ENCODE measurements at places on chromosomes 5 and 9. TPM values are rescaled to one million over a fixed set of nuclear protein-coding genes. Genes with fewer than 3 reads are reported as not detected.

Gene NSA2
- total RNA-seq: 37.8 TPM

- H3K36me3 ChIP-seq: peaks cover 13% of the 10 kb centered on the region
- DNase-seq: no peak
- no peaks in the 10 kb centered on the region for H3K4me1 ChIP-seq
Measured at GRCh38 chr9:128809831-128810230, 8.5 kb upstream of the ENDOG start.

DNA sequence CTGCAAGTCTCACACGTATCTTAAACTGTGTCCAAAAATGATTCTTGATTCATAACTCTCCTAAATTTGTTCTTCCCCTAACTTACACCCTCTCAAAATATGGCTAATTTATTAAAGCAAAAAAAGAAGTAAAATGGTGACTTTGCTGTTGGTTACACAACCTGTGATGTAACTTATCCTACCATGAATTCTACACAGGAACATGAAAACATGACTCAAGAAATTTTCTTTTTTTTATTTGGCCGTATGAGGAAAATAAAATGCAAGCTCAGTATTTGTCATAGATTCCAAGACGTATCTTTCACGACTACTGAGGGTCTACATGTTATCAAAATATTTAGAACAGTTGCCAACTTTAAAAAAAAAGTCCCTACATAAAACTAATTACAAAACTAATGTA is 9.2 kb downstream of the LIFR start:
- H3K27ac ChIP-seq: no peak overlapping the region
- DNase-seq: no peak
- no peaks in the 10 kb centered on the region for H3K27me3 ChIP-seq

Gene GADD45G
- 1.5 TPM for total RNA-seq

DNA sequence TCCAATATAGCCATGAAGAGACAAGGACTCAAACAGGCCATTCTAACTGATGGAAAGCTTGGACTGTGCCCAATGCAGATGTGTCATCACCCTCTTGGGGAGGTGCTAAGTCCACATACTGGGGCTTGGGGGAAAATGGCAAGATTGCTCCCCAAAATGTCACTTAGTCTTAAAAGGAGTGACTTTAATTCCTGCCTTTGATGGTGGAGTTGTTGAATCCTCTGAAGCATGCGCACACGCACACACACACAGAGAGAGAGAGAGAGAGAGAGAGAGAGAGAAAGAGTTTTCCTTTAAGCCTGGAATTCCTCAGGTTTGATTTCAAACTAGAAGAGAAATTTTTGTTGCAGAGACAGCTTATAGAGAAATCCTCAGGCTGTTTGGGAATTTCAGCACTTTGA is 161.9 kb upstream of the GAS1 start:
- H3K4me1 ChIP-seq: peaks cover 76% of the 10 kb centered on the region
- H3K4me3 ChIP-seq: no peak overlapping the region
- no peaks in the 10 kb centered on the region for H3K27me3 ChIP-seq
- peak overlapping the region; percentile 91 for H3K27ac ChIP-seq

Gene DTWD2
- 10.5 TPM for total RNA-seq

- peaks cover 3% of the 10 kb centered on the region for H3K27me3 ChIP-seq
- H3K4me1 ChIP-seq: peaks cover 16% of the 10 kb centered on the region
- H3K36me3 ChIP-seq: peaks cover 6% of the 10 kb centered on the region
- H3K4me3 ChIP-seq: peak overlapping the region; percentile 68
- DNase-seq: no peak
Measured at GRCh38 chr5:10627160-10627701, 63.4 kb downstream of the ANKRD33B start.

GRCh38 chr5:88287846-88288527 is 19.3 kb upstream of the TMEM161B start:
- H3K27ac ChIP-seq: no peak overlapping the region
- no peaks in the 10 kb centered on the region for H3K4me1 ChIP-seq
- no peak overlapping the region for H3K4me3 ChIP-seq
- no peak for DNase-seq

DNA sequence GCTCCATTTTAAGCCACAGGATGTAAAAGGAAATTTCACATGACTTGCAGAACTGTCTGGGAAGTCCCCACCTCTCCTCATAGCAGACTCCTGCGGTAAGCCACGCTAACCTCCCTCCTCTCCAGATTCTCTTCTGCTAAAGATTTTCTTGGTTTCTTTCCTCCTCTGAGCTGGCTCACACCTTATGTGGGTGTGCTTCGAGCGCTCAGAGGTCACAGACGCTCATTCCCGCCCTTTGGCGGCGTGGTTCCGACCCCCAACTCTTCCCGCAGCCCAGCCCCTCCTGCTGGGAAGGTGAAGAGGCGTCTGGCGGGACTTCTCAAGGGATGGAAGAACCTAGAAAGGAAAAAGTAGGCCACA is 32.9 kb upstream of the CDK20 start:
- no peaks in the 10 kb centered on the region for H3K27me3 ChIP-seq
- no peak for DNase-seq
- no peak overlapping the region for H3K4me3 ChIP-seq

DNA sequence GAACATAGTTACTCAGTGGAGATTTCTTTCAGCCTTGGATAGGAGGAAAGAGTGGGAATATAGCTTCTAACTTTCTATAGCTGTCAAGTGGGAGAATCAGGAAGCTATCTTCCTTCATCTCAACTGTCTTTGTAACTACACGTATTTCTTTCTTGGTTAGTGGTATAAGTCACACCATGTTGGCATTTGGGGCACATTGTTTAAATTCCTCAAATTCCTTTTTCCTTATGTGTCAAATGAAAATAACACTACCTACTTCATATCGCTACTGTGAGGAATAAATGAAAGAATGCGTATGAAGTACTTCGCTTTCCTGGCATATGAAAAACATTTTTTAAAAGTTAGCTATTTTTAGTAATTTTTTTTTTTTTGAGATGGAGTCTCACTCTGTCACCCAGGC is 1082.5 kb upstream of the WWC1 start:
- H3K36me3 ChIP-seq: peaks cover 2% of the 10 kb centered on the region
- peaks cover 40% of the 10 kb centered on the region for H3K4me1 ChIP-seq
- H3K4me3 ChIP-seq: no peak overlapping the region
- H3K27me3 ChIP-seq: no peaks in the 10 kb centered on the region
- DNase-seq: no peak
- peak overlapping the region; percentile 75 for H3K27ac ChIP-seq

GRCh38 chr5:137333475-137333874 is 165.7 kb downstream of the SPOCK1 start:
- no peak overlapping the region for H3K4me3 ChIP-seq
- H3K27me3 ChIP-seq: no peaks in the 10 kb centered on the region
- no peak for DNase-seq
- H3K27ac ChIP-seq: no peak overlapping the region
- no peaks in the 10 kb centered on the region for H3K36me3 ChIP-seq
- H3K4me1 ChIP-seq: peaks cover 9% of the 10 kb centered on the region

DNA sequence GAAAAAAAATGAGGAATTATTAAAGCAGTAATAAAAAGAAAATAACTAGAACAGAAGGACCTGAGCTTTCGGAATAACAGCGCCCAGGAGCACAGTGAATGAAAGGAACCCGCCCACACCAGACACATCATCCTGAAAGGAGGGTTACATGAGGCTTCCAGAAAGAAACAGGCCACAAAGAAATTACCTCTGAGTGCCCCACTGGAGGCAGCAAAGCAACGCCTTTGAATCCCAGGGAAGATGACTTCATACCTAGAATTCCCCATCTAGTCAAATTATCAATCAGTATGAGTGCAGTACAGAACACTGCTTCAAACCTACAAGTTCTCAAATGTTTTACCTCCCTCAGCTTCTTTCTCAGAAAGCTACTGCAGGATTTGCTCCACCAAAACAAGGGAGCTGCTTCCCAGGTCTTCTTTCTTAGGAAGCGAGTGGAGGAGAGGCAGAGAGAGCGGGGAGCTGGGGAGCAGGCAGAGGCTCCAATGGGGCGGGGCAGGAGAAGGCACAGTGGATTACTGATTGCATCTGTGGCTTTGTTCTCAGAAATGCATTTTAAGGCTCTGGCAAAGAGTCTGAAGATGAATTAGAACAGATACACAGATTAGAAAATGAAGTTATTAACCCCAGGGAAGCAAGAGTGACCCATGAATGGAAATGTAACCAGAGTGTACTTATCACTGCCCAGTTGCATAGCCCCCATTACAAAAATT is 87.1 kb downstream of the SEMA4D start:
- H3K4me1 ChIP-seq: peaks cover 17% of the 10 kb centered on the region
- peaks cover 2% of the 10 kb centered on the region for H3K36me3 ChIP-seq
- no peak overlapping the region for H3K4me3 ChIP-seq
- H3K27ac ChIP-seq: no peak overlapping the region

Gene PCDHGA4
- total RNA-seq: 0.72 TPM

Gene SMC2
- 9.4 TPM for total RNA-seq

Gene TEX48
- not detected for total RNA-seq

GRCh38 chr9:16575142-16575985 is 295.1 kb downstream of the BNC2 start:
- peaks cover 42% of the 10 kb centered on the region for H3K4me1 ChIP-seq
- H3K36me3 ChIP-seq: no peaks in the 10 kb centered on the region
- no peak overlapping the region for H3K27ac ChIP-seq
- no peak for DNase-seq
- H3K4me3 ChIP-seq: no peak overlapping the region

Gene PCDHGA1
- total RNA-seq: 0.10 TPM

DNA sequence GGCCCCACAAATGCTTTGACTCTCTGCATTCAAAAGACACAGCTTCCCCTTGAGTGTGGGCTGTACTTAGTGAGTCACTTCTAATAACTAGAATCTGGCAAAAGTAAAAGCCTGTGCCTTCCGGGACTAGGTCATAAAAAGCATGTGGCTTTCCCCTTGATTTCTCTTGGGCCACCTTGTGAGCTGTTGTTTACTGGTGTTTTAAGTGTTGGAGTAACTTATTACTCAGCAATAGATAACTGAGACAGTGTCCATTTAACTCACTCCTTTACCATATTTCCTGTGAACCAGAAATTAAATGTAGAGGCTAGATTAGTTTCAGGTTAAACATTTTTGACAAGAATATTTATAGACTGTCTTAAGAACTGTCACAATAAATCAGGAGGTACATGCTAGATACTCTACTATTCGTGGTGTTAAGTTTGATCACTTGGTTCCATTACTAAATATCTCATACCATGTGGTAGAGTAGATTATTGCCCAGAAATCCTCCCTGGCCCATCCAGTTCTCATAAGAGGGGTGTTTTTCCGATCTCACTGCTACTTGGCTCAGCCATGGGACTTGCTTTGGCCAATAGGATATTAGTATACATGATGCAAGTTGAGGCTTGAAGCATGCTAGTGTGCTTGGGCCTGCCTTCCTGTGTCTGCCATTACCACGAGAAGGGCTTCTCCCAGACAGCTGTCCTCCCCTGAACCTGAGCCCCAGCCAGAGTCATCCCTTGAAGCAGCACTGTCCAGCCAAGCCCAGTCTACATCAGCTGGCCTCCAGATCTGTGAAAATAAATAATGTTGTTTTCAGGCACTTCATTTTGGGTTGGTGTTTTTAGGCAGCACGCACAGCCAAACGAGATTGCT is 10.4 kb upstream of the CMBL start:
- H3K4me3 ChIP-seq: no peak overlapping the region
- no peaks in the 10 kb centered on the region for H3K4me1 ChIP-seq
- no peaks in the 10 kb centered on the region for H3K27me3 ChIP-seq

DNA sequence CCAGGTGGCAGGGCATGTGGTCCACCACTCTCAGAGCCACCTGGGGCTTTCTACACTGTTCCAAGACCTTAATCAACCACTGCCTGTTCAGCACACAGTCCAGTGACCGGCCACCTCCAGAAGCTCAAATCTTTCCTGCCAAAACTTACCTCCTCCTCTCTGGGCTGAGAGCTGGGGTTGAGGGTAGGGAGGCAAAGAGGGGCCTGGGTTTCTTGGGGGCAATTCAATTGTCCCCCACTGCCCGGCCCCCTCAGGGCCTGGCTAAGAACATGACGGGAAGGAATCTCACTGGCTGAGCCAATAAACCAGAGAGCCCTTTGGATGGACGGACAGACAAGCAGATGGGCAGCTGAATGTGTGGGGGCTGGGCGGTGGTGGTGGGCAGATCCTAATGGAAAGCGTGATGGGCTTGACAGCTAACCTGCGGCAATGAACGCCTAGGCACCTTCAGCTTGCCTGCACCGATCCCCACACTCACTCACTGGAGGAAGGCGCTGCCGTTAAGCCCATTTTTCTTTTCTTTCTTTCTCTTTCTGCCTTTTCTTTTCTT is 5.4 kb downstream of the NR5A1 start:
- no peak overlapping the region for H3K27ac ChIP-seq
- peaks cover 44% of the 10 kb centered on the region for H3K27me3 ChIP-seq

Gene CD14
- total RNA-seq: not detected

Gene LCN12
- not detected for total RNA-seq

DNA sequence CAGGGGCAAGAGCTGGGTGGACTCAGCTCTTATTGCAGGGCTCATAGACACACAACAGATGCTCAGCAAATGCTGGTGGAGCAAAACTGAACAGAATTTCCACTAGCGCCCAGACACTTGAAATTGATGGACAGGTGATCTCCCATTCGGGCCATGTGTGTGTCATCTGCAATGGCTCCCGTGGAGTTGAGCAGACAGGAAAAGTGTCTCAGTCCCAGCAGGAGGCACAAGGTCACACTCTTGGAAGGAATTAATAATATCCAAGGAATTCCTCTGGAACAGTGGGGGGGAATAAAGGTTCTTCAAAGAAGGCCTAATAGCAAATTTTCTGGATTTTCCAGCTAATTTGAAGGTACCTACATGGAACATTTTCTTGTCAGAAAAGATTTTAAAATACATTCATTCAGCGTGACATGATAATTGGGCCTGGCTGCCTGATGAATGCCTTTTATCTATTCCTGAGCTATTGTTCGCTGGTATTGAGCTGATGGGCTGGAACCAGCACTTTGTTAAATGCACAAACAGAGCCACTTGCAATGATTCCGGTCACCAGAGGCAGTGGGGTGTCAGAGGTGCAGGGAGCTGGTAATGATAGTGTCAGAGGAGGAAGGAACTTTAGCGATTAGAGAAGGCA is 31.5 kb upstream of the ALDH1B1 start:
- H3K27me3 ChIP-seq: no peaks in the 10 kb centered on the region

Gene FOXD4
- total RNA-seq: 0.44 TPM

Gene FAM221B
- not detected for total RNA-seq

Gene SPATA31C1
- total RNA-seq: not detected

Gene ERMP1
- total RNA-seq: 7.6 TPM

DNA sequence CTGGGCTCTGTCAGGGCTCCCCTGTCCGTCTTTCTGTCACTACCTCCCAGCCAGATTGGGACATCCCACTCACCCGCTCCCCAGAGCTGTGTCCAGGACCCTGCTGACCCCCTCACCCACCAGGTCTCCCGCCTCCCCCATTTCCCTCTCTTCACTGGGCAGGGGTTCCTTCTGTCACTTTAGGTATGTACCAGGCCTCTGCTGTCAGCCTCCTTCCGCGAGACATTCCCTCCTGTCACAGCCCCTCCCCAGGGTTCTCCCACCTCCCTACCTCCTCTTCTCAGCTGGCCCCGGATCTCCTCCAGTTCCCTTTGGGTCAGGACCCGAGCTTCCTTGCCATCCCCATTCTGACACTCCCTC is 488 bp downstream of the POLR1E start:
- peaks cover 28% of the 10 kb centered on the region for H3K4me1 ChIP-seq
- peak overlapping the region; percentile 79 for H3K4me3 ChIP-seq
- peaks cover 7% of the 10 kb centered on the region for H3K36me3 ChIP-seq
- peak overlapping the region; percentile 66 for H3K27ac ChIP-seq

Gene C9orf153
- total RNA-seq: not detected

- peaks cover 19% of the 10 kb centered on the region for H3K4me1 ChIP-seq
- H3K27ac ChIP-seq: peak overlapping the region; percentile 13
- H3K27me3 ChIP-seq: no peaks in the 10 kb centered on the region
- H3K4me3 ChIP-seq: no peak overlapping the region
- DNase-seq: no peak
Measured at GRCh38 chr5:34822956-34823715, 15.8 kb upstream of the TTC23L start.

Measured in chondrocyte (in vitro differentiated cells).